ENCODE measurements at places on chromosomes 2 and 18.

- no peak for DNase-seq
Measured at GRCh38 chr2:23008951-23009350, 376.0 kb upstream of the KLHL29 start.

DNA sequence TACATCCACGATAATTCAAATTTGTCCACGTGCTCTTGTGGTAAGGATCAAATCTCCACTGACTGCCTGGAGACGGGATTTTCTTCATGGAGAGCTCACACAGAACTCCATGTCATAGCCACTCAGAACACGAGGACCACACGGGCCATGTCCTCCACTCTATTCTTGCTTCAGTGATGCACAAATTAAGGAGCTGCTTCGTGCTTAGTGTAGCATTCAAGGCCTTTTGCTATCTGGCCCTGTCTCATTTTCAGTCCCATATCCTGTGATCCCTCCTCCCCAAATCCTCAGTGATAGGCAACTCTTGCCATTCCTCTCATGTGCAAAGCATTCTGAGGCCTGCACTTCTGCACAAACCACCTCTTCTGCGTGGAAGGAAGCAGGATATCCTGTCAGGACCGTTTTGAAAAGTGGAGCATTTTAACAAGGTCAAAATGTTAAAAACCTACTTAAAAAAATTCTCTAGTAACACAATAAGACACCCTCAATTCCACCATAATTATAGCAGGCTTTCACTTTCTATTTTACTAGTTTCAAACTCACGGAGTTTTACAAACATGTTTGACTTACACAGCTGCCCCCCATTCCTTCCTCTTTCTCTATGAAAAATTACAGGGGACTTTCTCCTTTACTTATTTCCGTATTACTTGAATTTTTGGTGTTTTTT, 35.2 kb downstream of the ST3GAL5 start:
- DNase-seq, result no peak

- no peak for DNase-seq
Measured at GRCh38 chr2:32783469-32783868, 155.6 kb downstream of the TTC27 start.

DNA sequence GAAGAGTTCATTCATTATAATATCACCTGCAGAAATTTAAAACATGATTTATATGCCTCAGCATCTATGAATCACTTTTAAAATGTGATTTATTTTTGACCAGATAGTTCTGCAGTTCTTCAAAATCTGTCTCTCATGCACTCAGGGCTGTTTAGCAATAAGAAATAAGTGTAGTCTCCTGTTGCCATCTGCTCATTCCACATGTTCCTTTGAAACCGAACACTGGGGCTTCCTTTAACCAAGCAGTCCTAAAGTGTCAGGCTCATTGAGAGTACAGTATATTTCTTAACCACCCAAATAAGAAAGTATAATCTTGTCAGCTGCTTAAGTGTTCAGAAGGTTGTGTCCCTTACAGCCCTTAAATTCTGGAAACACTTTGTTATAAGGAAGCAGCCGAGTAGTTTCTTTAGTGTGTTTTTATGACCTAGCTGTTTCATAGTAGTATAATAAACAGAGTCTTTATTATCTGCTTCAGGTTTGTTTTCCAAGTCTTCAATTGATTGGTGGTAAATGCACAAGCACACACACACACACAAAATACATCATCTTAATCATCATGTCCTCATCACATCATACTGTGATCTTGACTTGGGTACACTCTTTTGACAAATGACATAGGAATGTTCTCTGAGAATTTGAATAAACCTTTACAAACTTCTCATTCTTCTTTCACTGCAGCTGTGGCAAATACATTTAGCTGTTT, 10.4 kb downstream of the WDR7 start:
- DNase-seq, result no peak

- no peak for DNase-seq
Measured at GRCh38 chr2:181124497-181124896, 144.1 kb downstream of the UBE2E3 start.

- no peak for DNase-seq
Measured at GRCh38 chr18:3873698-3874097, 423.7 kb downstream of the TGIF1 start.

DNA sequence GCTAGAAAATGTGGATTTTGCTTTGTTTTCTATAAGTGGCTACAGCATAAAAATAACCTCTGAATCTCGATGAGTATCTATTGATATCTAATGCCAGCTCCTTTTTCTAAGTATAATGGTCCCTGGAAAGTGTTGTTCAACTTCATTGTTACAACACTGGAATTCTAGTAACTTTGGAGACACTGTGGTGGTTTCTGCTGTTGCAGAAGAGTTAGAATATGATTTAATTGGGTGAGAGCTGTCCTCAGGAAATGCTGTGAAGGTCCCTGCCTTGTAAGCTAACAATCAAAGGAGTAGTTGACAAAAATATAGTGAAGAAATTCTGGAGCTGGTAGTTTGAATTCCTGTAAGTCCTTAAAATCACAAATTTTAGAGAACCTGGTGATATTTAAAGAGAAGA, 62.1 kb downstream of the C18orf63 start:
- DNase-seq, result no peak

DNA sequence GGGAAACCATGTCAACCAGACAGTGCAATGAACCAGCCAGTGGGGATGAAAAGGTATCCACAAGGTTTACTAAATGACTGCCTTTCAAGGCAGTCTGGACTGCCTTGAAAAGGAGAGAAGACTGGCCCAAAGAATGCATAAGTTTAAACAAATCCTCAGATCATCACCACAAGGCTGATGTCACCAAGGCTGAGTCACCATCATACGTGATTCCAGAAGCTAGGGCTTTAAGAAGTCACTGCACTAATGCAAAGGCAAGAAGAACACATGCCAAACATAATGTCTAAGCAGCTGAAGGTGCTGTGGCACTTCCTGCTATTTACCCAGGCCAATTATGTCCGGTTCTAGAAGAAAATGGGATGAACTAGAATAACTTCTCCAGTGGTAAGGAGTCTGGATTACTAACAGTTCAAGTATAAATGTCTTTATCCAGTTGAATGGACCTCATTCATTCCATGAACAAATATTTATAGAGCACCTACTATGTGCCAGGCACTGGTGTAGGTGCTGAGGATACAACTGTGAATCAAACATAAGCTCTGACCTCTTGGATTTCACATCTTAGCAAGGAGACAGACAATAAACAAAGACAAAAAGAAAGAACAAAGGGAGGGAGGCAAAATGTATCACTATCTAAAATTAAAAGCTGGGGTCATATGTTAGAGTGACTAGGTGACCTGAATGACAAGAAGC, 37.6 kb upstream of the ONECUT2 start:
- DNase-seq, result no peak

- DNase-seq, result no peak
Measured at GRCh38 chr2:239171643-239172042, 229.2 kb downstream of the HDAC4 start.

- DNase-seq, result no peak
Measured at GRCh38 chr2:148540022-148540421, 104.5 kb upstream of the EPC2 start.

- no peak for DNase-seq
Measured at GRCh38 chr2:218501665-218502064, 66.5 kb downstream of the USP37 start.

- no peak for DNase-seq
Measured at GRCh38 chr2:21814588-21815149, 690.9 kb downstream of the TDRD15 start.

DNA sequence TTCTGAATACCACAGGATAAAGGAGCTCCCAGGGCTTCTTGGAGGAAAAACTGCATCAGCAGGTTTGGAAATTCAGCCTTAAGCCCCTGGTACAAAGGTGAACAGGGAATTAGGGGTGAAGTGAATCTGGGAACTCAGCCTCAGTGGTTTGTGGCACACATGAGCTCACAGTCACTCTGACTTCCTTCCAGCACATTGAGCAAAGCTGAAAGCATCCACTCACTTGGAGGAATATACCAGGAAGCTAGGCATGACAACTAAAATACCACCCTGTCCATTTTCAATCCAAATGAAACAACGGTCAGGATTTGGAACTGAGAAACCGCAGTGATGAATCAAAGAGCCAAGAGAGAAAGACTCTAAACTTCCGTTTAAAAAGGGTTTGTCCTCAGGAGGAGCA, 216.1 kb downstream of the ICOS start:
- DNase-seq, result no peak

- DNase-seq, result peak; percentile 2
Measured at GRCh38 chr2:148674063-148675020, 29.8 kb downstream of the EPC2 start.

DNA sequence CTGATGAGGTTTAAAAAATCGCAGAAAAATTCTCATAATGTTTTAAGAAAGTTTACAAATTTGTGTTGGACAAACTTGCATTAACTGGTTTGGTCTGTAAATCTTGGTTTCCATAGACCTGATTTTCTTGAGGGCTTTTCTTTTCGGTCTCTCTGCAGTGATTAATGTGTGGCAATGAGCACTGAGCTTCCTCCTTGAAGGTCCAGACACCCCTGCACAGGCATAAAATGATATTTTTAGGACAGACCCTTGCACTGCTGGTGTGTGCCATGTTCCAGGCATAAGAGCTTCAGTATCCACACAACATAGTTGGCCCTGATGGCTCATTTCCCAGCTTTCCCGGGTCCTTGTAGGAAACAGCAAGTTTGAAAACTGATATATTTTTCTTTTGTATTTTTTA, 33.7 kb downstream of the MRPL33 start:
- DNase-seq, result no peak

- no peak for DNase-seq
Measured at GRCh38 chr2:127517465-127517864, 8.8 kb downstream of the IWS1 start.

- DNase-seq, result no peak
Measured at GRCh38 chr2:207938886-207939285, 86.4 kb downstream of the PLEKHM3 start.

DNA sequence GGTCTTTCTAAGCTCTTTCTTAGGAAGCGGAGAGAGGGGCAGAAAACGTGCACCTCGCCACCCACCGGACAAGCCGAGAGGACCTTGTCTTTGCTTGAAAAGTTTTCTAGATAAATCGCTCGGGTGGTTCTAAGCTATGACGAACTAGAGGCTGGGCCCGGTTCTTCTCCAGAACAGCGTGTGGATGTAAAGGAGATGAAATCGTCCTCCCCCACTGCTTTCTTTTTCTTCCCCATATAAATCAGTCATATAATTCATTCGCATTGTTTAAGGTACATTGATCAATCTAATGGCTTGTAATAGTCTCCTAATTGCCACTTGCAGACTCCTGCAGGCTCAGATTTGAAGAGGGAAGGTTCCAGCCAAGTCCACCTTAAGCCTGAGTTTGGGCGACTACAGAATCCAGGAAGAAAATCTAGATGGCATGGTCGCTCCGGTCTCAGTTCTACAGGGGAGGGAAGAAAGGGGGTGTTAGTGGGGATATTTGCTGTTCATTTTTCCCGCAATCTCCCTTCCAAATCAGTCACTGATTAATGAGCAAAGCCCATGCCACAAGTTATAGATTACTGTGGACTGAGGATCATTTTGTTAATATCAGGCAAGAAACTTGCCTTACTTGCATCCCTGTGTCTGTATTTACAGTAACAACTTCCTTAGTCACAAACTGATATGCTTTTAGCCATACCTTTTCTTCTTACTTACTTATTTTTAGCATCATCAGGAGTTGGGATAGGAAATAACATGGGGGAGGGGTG, 5.6 kb upstream of the SP9 start:
- DNase-seq, result no peak

DNA sequence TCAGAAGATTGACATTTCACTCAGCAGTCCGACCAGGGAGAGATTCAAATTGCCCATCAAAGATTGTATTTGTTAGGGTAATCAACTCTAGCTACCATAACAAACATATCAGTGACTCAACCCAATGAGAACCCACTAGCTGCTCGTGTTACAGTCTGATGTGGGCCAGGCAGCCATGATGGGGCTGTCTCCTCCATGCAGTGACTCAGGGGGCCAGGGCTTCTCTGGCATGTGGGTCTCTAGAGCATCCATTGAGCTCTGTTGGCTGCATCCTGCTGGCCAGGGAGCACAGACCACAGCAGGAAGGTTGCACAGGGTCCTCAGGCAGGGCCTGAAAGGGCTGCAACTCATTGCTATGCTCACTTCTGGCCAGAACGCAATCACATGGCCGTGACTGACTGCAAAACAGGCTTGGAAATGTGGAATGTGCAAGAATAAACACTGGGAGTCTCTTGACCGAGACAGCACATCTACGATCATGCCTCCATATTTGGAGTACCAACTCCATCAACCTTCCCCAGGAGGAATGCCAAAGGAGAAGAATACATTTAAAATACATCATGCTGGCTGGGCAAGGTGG, 216.8 kb downstream of the EIPR1 start:
- DNase-seq, result no peak

- no peak for DNase-seq
Measured at GRCh38 chr2:42464631-42465030, 29.2 kb downstream of the KCNG3 start.

DNA sequence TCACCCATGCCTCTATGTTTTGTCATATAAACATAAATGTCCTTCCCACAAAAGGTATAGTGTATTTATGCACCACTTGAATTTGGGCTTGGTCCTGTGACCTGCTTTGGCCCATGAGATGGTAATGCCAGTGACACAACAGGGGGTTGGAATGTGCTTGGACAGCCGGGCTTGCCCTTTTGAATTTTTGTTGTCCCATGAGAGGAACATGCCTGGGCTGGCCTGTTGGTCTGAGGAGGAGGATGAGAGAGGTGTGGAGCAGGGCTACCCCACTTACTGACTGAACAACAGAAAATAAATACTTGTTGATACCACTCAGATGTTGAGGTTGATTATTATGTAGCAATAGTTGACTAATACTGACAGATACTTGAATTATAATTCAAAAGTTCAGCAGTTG, 63.2 kb upstream of the TCF4 start:
- no peak for DNase-seq

- DNase-seq, result no peak
Measured at GRCh38 chr2:24682304-24682703, 110.9 kb downstream of the PTRHD1 start.

DNA sequence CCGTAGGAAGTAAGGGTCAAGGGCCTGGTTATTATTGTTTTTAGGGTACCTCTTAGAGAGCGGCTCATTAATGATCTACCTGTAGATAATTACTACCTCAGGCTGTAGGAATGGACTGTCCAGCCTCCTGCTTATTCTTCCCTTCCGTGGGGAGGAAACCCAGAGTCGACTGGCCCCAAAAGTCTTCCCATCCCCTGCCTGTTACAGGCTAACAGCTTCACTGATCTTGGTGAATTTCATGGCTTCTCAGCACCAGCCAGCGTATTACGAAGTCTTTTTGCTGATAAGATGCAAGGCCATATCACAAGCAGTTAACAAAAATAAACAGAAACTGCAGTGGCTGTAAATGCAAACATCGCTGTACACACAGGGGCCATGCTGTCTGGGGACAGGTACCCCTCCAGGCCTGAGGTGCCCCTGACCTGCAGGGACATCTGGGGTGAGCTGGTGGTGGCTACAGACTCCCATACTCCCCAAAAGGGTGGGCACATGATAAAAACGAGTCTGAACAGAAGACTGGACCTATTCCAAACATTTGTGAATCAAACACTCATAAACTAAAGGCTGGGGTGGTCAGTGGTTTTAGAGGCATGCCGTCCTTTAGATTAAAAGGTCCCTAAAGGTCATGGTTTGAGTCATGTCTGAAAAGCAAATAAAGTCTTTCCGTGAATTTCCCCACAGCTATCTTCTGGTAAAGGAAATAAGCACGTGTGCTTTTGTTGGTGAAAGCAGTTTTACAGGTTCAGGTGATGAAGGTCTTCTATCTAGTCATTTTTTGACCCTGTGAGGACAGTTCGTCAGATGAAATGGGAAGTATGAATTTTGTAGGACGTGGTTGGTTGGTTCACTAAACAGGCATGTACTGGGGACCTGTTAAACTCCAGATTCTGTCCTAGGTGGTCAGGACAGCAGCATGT, 36.7 kb downstream of the TTC39C start:
- no peak for DNase-seq

GRCh38 chr2:209368914-209369313, 54.9 kb upstream of the MAP2 start:
- no peak for DNase-seq

Measured in activated CD4-positive, alpha-beta T cell treated with anti-CD3 and anti-CD28 coated beads for 24 hours (primary cell).